ENCODE measurements at places on chromosomes 5 and 9. TPM values are rescaled to one million over a fixed set of nuclear protein-coding genes. Genes with fewer than 3 reads are reported as not detected.
A peak's percentile ranks its signal among the peaks of the same experiment; 100 is the strongest.

- DNase-seq = peak; percentile 35
Observed at GRCh38 chr9:32251539-32251938, 132.9 kb upstream of the ACO1 start.

GRCh38 chr5:151295791-151296477 is 7.6 kb downstream of the SLC36A3 start:
- DNase-seq = no peak

DNA sequence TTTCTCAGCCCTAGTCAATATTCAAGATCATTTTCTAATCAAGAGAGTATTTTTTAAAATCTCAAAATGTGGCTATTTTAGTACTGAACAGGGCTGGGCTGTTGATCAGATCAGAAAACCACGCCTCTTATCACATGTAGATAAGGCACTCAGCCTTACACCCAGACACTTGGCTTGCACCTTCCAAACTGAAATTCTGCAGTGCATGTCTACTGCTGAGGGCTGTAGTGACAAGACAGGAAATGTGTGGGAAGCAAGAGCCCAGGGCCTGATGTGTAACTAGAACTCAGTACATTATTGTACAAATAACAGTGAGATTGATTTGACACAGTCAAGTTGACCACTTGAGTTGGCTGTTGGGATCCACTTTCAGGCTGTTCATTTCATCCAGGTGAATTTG is 48.6 kb downstream of the UBE2QL1 start:
- no peak for DNase-seq

- no peak for DNase-seq
Observed at GRCh38 chr9:95023217-95024003, 294.1 kb downstream of the FANCC start.

GRCh38 chr9:91818225-91818585 is 131.8 kb downstream of the ROR2 start:
- DNase-seq = no peak

DNA sequence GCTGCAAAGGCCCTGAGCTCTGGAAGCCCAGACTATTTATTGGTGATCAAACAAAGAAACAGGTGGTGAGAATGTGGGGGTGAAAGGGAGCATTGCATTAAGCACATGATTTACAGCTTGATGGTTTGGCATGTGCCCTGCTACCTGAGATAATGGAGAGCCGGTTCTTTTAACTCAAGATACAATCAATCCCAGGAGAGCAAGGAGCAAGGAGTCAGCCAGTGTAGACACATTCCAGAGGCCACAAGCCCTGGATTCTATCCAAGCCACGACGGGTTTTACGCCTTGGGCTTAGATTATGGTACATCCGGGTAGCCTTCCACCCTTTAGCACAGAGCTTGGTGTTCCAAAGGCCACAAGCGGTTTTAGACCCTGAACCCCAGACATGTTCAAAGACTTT is 292.2 kb downstream of the CYLC2 start:
- DNase-seq = no peak

DNA sequence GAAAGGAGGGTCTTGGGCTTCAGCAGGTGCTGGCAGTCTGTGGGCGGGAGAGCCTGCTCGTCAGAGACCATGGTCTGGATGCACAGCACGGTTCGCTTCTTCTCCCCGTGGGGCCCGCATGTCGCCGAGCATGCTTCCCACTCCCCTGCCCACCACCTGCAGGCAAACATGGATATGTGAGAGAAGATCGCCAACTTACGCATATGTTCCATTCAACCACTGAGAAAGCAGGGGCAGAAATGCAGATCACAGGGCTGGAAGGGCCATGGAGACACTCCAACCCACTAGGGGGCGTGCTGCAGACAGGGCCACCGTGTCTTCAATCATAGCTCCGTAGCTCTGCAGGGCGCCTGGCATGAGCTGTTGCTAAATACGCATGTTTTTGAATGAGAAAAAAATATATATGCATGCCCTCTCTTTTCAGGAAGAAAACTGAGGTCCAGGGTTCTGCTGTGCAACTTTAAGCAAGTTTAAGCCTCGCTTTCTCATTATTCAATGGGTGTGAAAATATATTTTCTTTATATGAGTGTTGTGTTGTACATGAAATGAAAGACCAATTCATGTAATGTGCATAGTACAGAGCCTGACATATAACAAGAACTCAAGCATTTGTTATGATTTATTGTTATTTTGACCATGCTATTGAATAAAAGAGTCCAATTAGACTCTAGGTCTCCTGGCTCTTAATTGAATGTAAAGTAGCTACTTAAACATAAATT is 148.0 kb downstream of the TARS1 start:
- DNase-seq = no peak

DNA sequence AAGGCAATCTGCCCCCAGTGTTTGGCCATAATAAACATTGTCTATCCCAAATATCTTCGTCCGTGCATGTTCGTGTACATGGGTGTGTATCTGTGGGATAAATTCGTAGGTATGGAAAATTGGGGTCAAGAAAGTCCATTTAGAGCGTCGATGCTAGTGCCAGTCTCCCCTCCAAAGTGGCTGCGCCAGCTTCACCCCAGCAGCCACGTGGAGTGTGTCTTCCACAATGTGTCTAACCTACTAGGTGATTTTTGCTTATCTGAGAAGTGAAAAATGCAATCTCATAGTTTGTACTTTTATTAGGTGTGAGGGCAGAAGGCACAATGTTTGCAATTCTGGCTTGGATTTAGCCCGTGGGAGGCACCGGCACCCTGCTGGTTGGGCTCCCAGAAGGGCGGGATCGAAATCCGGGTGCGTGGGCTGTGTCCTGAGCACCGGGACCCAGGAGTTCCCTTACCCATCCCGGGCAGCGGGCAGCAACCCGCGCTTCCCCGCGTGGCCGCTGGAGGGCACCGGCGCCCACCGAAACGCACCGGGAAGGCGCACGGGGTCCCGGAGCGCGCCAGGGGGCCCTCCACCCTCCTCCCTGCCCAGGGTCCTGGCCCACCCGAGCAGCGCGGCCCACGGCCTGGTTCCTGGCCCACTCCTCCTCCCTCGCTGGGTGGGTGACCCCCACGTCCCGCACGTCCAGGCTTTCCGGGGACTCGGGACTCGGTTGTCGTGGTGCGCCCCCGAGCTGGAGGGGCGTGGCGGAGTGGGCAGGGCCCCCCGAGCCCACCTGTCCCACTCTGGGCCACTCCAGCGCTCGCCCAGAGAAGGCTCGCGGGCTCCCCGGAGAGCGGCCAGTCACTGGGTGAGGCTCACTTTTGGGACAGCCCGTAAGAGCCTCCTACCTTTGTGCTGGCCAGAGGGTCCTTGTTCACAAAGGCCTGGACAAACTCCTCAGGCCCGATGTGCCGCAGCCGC is 55.4 kb upstream of the RNF130 start:
- DNase-seq = no peak

GRCh38 chr5:166561759-166562158 is 1729.7 kb upstream of the WWC1 start:
- DNase-seq = no peak

Gene SH3PXD2B
- 11.0 TPM for polyA plus RNA-seq

DNA sequence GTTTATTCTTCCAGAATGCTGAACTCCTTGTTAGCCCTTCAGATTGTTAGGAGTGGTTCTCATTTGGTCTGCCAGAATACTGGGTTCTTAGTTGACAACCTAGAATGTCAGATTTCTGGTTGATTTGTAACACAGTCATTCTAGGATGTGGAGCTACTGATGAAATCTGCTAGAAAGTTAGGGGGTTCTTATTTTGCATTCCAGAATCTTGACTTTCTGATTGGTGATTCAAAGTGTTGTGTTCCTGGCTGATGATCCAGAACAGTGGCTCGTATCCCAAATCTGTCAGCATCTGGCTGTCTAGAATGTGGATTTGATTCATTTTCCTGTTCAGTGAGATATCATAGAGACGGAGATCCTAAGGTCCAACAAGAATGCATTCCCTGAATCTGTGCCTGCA is 21.9 kb downstream of the PTGS1 start:
- no peak for DNase-seq

Gene SSNA1
- polyA plus RNA-seq = 66.0 TPM

DNA sequence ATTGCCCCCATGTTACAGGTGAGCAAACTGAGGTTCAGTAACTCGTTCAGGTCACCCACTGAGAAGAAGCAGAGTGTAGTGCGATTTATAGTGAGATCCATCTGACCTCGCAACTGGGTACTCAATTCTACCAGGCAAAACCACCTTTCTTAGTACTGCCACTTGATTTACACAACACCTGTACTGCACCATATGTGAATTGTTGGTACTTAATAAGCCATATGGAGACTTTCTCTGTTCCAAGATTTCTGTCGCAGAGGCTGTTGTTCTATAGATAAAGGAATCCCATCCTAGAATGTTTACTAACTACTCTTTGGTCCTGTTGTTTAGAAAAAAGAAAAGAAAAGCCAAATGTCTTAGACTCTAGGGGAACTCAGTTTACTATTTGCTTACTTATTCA is 287.5 kb downstream of the KCTD16 start:
- no peak for DNase-seq

Gene PDE6A
- polyA plus RNA-seq = 1.0 TPM

Gene ENTPD2
- polyA plus RNA-seq = 9.9 TPM

Data from large intestine (tissue), 12 donors.